NCI-H526 treated with DMSO at 0.1 percent for 48 hours (cell line): ENCODE measurements at places on chromosomes 4 and X.

- no peak for DNase-seq
These were observed 9.1 kb upstream of the HSPA4L start for GRCh38 chr4:127772769-127773671.

DNA sequence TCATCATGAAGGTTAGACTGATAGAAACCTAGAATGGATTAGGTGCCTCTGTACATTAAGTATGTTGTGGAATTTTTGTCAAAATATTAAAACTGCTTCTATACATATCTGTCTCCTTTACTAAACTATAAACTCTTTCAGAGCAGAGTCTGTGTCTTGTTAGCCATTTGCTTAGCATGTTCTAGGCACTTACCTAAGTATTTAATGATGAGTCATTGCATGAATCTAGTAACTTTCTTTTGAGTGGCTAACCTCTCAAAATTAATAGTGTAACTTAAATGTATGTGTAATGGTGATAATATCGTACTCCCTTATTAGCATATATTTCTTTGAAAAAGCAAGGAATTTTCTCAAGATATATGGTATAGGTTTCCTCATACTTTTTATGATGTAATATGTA lies 57.8 kb downstream of the RAP1GDS1 start:
- DNase-seq: no peak

DNA sequence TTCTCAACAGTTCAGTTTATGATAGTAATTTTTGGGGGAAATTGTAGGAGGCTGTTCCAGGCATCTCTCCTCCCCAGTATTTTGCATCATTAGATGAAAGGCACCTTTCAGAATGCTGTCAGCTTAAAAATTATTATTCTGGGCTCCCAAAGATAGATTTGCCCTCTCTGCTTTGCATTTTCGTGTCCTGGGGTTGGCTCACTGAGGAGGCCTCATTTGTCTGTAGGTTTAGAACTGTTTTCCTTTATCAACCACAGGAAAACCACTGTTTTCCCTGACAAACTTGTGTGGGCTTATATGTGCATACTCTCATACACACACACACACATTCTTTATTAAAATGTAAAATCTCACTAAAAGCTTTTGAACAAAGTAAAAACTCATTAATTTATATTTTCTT lies 197.2 kb upstream of the VCX3A start:
- DNase-seq: no peak

GRCh38 chr4:89114100-89114499 lies 2.8 kb downstream of the TIGD2 start:
- DNase-seq: no peak

DNA sequence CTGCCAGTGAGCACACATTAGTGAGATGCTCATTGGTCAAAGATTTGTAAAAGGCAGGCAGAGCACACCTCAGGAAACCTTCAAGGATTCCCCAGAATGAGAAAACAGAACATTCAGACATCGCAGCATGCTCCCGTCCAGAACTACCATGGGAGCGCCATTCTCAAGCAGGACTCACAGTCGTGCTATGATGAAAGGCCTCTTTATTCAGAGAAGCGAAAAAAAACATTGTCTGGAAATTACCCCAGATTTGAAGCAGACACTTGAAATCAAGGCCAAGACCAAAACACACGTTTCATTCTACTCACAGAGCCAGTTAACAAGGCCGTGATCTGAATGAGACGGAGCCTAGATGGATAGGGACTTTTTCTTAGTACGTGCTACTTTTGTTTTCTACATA lies 961.8 kb upstream of the TENM3 start:
- DNase-seq: no peak

- no peak for DNase-seq
These were observed 139.3 kb downstream of the GASK1B start for GRCh38 chr4:158033416-158034120.

DNA sequence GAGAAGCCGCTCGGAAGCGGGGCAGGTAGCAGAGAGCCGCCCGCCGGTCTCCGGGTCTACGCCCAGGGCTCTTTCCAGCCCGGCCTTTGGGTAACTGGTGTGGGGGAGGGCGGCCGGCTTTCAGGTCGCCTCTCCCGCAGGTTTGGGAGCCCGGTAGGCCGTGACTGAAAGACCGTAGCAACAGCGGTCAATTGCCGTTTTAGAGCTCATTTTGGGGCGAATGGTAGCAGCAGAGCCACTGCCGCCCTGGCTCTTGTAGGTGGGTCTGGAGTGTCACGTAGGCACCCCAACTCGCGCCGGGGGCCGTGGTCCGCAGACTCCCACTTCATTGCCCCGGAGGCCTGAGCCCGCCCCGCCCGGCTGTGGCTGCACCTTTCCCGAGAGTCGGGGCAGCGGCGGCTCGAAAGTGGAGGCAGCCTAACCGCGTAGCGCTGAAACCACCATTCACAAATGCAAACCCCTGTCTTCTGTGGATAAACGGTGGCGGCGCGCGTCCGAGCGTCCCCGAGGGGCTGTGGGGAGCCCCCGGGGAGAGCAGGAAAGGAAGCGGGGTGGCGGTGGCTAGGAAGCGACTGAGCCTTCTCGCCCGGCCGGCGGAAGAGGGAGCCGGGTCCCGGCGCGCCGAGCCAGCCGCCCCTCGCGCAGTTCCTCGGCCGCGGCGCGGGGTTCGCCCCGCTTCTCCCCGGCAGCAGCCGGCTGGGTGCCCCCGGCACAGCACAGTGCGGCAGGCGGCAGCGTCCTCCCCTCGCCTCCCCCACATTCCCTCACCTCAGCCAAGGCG lies 2185.1 kb upstream of the TENM3 start:
- no peak for DNase-seq

DNA sequence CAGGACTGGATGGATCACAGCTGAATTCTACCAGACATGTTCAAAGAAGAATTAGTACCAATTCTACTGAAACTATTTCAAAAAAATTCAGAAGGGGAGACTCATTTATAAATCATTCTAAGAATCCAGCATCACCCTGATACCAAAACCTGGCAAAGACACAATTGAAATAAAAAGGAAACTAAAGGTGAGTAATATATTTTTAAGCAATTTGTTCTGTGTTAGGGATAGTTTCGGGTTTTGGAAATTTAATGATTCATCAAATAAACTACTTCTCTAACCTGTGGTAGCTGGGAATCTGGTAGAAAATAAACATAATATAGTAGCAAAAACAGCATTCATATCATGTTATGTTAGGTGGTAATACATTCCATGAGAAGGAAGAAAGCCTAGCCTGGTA lies 662.2 kb upstream of the BOD1L1 start:
- DNase-seq: no peak

- DNase-seq: no peak
These were observed 534.4 kb downstream of the SPRY1 start for GRCh38 chr4:123930996-123931395.

GRCh38 chrX:133792198-133792953 lies 193.0 kb downstream of the GPC3 start:
- DNase-seq: peak; percentile 12

DNA sequence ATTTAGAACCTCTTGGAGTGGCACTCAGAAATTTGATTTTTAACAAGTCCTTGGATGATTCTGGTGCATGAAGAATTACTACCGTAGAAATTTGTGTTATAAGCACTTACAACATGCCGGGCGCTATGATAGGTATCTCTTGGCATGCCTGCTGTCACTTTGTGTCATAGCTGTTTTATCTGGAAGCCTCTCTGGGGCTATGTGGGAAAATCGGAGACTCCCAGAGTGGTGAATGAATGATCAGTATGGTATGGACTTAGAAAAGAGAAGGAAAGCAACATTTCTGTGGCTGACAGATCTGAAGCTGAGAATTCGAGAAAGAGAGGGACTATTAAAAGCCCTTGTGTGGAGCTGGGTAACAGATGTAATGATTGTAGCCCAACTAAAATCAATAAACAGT lies 177.4 kb upstream of the MAMLD1 start:
- DNase-seq: no peak

GRCh38 chrX:99421796-99422195 lies 988.3 kb downstream of the PCDH19 start:
- DNase-seq: no peak

DNA sequence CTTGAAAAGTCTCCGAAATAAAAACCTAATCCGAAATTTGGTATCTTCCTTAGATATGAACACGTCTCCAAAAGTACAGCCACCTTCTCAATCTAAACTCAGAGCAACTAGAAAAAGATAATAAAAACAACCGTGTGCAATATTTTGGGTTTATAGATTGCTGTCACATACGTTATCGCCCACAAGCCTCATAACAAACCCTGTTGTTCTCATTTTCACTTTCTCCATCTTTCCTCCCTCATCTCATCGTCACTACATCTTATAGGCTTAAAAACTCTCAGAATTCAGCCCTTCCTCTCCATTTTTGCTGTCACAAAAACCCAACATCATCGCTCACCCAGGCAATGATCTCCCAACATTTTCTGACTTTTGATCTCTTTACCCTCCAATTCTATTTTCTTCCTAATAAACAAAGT lies 448 bp upstream of the SCFD2 start:
- DNase-seq: no peak

GRCh38 chrX:72330131-72330530 lies 24.4 kb upstream of the CITED1 start:
- DNase-seq: no peak

GRCh38 chr4:30518211-30518610 lies 202.0 kb upstream of the PCDH7 start:
- DNase-seq: peak; percentile 84

DNA sequence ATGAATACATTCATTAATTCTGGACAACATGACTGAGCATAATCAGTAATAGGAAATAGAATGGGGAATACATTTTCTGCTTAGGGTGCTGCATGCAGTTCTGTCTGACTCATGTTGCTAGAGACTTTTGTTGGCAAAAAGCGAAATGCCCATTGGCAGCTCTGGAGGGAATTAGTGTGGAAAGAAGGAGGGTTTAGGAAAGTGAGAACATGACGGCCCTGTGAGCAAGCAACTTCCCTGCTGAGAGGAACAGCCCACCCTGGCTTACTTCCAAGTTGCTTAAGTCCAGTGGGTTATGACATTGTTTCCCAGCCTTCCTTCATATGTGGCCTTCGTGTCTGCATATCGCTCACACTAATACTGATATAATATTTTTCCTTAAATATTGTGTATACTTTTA lies 13.8 kb downstream of the MAD2L1 start:
- no peak for DNase-seq

DNA sequence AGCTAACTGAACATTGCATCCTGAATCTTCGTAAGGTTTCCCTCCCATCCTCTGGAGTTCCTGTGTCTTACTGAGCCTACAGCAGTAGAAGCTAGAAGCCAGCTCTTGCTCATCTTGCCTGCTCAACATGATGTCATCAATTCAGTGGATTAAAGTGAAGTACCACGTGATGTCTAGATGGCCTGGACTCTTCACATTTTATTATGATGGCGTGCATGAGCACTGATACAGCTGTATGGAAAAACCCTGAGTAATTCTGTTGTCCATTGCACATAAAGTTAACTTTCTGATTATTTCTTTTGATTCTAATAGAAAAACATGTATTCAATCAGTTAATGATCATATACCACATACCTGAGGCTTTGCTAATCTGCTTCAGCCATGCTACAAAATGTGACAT lies 2387.7 kb upstream of the TENM3 start:
- DNase-seq: no peak

DNA sequence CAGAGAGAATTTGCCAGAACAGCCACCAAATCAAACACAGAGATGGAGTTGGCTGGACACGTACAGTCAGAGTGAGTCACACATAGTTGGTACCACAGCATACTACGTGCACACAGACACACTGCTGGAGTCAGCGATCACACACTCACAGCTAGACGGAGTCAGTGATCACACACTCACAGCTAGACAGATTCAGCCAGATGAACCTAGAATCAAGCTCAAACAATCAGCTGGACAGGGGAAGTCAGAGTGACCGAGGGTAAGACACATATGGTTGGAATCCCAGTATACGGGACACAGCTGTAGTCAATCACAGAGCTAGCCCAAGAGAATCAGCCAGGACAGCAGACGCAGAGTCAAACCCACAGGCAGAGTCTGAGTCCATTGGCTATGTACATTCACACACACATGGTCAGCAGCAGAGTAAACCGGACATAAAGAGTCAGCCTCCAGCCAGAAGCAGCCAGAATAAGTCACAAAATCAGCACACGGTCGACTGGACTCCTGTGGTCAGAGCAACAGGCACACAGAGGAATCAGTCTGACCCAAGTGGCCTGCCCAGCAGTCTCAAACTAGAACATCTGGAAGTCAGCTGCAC lies 4.6 kb downstream of the SLC38A5 start:
- DNase-seq: no peak

- no peak for DNase-seq
These were observed 33.2 kb upstream of the MSANTD1 start for GRCh38 chr4:3215733-3216132.

DNA sequence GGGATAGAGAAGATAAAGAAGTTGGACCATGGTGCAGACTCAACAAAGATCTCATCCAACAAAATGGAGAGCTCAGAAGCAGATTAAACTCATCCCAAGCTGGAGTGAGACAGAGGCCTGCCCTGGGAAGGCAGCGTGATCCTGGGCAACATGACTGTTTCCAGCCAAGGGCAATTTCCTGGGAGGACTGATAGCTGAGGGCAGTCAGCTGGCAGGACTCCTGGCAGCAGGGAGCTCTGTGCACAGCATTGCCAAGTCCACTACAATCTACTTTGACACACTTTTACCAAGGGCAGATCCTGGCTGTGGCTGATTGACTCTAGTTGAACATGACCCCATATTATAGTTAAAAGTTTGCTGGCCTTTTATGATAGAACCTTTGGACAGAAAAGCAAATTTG lies 357.3 kb upstream of the RASGEF1B start:
- no peak for DNase-seq
